Activated effector memory CD4-positive, alpha-beta T cell treated with Interleukin-2 at 50 U/mL for 16 hours (primary cell): ENCODE measurements at places on chromosomes 4 and X.
A peak's percentile ranks its signal among the peaks of the same experiment; 100 is the strongest.

- no peak for DNase-seq
These were observed 6.9 kb downstream of the MSN start for GRCh38 chrX:65674204-65674893.

DNA sequence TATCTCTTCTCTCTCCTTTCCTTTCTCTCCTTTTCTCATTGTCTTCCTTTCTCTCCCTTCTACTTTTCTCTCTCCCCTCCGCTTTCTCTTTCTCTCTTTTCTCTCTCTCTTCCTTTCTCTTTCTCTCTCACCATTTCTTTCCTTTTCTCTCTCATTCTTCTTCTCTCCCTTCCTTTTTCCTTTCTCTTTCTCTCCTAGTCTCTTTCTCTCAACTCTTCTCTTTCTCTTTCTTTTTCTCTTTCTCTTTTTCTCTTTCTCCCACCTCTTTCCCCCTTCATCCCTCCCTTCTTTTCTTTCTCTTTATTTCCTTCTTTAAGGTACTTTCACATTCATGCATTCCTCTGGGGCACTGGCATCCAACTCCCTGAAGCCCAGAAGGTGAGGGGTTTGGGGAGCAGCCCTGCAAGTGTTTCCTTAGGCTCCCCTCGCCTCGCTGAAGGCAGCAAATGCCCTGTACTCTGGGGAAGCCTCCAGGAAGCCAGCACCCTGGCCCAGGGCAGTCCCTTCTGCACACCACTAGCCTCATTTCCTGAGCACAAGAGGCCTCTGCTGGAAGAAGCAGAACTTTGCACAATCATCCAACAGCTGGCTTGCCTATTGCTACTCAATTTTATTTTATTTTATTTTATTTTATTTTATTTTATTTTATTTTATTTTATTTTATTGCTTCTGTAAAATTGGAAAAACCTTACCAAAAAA, 124.2 kb downstream of the NFKB1 start:
- DNase-seq, result peak; percentile 53

- DNase-seq, result no peak
These were observed 343.5 kb downstream of the IDS start for GRCh38 chrX:149161435-149162088.

GRCh38 chr4:147778942-147779341, 47.1 kb downstream of the ARHGAP10 start:
- no peak for DNase-seq

- no peak for DNase-seq
These were observed 159.6 kb downstream of the TET2 start for GRCh38 chr4:105306158-105306781.

GRCh38 chr4:179165000-179165738, 1722.9 kb upstream of the AGA start:
- DNase-seq, result no peak

- no peak for DNase-seq
These were observed 19.1 kb upstream of the ANTXR2 start for GRCh38 chr4:80092088-80092487.

- no peak for DNase-seq
These were observed 105.1 kb upstream of the NAP1L5 start for GRCh38 chr4:88802585-88803286.

DNA sequence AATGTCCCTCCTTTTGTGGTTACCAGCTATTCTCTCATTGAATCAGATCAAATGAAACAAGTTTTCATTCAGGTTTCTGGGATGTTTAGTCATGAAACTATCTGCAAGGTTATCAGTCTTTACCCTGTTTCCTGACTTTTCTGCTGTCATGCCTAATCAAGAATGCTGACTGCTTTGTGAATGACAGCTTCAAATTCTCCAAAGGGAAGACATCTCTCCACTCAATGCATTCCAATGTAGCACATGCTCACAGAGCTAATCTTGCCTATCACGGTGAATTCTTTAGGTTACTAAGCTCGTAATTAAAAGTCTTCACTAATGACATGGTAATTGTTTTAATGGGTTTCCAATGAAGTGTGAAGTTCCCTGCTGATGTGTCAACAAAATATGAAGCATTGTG, 1068.5 kb downstream of the PCDH7 start:
- DNase-seq, result no peak

GRCh38 chrX:121227888-121228287, 180.5 kb downstream of the GLUD2 start:
- no peak for DNase-seq

DNA sequence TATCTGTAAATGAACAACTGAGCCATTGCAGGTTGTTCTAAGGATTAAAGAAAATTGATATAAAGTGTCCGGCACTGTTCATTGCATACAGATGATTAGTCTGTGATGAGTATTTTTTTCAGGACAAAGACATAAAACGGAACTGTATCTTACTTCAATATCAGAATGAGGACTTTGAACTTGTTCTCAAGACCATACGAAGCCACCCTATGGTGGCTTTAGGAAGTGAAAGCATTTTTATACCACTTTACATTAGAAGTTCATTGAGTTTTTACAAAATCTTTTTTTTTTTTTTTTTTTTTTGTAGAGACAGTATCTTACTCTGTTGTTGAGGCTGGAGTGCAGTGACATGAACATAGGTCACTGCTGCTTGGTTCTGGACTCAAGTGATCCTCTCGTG, 45.2 kb upstream of the TRIM2 start:
- no peak for DNase-seq

GRCh38 chr4:74971862-74972261, 38.9 kb downstream of the PARM1 start:
- DNase-seq, result no peak

- peak; percentile 10 for DNase-seq
These were observed 34.7 kb downstream of the SLC25A5 start for GRCh38 chrX:119502727-119503483.

GRCh38 chr4:98248934-98249333, 12.2 kb upstream of the RAP1GDS1 start:
- no peak for DNase-seq

DNA sequence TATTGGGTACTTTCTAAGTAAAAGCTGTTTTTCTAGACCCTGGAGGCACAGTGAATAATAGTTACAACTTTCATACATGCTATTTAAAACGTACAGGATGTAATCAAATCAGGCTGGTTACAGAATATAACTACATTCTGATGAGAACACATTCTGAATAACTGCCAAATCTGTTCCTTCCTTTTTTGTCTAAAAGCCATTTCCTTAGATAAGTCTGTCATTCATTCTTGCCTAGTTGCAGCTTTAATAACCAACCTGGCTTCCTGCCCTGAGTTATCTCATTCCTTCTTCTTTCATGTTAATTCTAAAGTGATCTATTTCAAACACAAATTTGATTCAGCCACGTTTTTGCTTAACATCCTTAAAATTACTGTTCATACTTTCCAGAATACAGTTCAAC, 189.7 kb upstream of the ITM2A start:
- DNase-seq, result no peak

DNA sequence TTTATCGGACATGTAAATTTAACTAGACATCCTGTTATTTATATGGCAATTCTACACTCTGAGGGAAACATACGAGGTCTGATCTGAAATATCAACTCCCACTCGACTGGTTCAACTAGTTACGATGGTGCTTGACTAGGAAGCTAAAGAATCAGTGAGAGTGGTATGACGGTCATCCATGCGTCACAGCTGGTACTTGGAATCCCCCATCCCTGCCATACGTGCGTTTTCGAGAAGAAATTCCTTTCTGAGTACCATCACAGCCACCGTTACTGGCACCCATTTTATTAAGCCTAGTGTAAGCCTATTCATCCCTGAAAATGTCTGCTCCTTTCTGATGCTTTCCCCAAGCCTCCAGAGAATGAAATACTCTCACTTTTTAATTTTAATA, 695 bp upstream of the PIGA start:
- DNase-seq, result peak; percentile 1

DNA sequence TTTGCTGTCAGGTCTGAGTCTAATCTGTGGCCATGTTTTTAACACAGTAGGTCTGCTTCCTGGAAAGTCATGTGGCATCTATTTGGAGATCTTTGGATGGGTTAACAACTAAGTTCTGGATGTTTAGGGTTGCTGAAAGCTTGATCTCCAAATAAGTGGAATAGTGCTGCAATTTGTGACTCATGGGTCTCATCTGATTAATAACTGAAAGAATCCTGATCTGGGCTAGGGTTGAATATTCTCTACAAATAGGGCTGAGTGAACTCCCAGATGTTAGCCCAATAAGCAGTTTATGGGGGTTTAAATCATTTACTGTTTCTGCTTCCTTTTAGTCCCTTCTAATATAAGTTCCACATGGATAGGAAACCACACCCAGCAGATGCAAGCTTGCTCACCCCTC, 23.1 kb downstream of the CT47C1 start:
- DNase-seq, result no peak

DNA sequence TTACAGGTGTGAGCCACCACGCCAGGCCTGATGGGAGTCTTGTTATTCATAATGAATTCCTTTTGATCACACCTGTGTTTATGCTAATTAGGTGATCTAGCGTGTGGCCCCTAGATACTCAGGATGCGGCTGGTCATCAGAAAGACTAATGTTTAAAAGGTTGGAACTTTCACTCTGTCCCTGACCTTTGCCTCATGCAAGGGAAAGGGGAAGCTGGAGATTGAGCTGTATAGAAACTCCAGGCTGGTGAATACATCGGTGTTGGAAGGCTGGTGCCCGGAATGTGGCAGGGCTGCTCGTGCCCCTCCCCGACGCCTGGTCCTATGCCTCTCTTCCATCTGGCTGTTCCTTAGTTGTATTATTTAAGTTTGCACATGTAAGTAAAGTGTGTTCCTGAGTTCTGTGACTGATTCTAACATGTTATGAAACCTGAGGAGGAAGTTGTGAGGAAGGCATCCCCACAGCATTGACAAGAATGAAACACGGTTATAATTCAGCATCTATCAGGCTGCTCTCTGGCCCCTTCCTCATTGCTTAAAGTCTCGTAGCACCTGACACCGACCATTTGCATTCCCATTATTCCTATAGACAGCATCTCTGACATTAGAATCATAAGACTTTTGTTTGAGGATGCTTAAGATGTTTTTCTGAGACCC, 28.9 kb downstream of the CASP3 start:
- DNase-seq, result no peak

DNA sequence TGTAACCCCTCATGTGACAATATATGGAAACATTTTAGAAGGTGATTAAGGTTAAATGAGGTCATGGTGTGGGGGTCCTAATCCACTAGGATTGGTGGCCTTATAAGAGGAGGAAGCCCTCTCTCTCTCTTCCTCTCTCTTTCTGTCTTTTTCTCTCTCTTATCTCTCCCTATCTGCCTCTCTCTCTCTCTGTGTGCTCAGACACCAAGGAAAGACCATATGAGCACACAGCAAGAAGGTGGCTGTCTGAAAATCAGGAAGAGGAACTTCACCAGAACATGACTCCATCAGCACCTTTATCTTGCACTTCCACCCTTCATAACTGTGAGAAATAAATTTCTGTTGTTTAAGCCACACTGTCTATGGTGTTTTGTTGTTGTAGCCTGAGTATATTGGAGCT, 1472.2 kb downstream of the PCDH7 start:
- no peak for DNase-seq

DNA sequence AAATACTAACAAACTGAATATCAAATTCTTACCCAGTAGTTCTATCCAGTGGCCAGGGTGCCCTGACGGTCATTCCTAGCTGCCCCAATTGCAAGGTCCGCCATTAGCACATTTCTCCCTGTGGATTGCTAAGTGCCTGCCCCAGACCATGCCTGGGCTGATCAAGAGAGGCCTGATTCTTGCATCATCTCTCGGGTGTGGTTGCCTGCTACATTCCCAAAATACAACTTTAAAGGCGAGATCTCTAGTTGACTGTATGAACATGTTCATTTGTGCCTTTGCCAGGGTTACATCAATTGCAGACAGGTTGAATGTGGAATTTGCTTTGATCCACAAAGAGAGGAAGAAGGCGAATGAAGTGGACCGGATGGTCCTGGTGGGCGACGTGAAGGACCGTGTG, 28.0 kb downstream of the PRPS2 start:
- DNase-seq, result no peak

- no peak for DNase-seq
These were observed 115.1 kb downstream of the PPP3CA start for GRCh38 chr4:101232074-101232776.

GRCh38 chr4:177163532-177163931, 146.1 kb upstream of the NEIL3 start:
- no peak for DNase-seq

DNA sequence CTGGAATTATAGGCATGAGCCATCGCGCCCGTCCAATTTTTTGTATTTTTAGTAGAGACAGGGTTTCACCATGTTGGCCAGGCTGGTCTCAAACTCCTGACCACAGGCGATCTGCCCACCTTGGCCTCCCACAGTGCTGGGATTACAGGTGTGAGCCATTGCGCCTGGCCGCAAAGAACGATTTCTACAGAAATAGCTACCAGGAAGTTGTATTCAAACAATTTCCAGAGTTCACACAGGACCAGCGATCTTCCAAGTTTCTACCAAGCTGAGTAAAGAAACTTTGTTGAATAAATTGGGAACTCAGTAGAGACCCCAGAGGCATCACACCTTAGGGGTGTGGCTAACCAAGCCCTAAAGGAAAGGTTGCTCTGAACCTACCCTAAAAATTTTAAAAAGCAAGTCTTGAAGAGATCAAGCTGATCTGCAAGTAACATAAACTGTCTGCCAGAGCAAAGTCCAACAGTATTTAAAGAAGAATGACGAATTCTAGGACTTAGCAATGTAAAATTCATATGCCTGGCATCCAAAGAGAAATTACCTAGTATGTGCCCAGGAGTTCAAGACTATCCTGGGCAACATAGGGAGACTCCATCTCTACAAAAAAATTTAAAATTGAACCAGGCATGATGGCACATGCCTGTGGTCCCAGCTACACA, 48.4 kb upstream of the USP9X start:
- DNase-seq, result no peak

DNA sequence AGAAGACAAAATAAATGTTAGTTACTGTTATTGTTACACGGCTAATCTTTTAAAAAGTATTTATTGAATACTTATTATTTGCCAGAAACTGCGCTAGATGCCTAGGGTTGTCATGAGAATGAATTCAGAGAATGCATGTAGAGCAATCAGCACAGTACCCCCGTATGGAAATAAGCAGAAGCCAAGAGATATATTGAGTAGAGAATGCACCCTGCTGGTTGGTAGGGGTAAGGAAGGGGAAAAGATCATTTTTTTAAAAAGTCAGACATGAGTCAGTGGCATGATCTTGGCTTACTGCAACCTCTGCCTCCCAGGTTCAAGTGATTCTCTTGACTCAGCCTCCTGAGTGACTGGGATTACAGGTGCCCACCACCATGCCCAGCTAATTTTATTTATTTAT, 13.1 kb upstream of the DRP2 start:
- no peak for DNase-seq

DNA sequence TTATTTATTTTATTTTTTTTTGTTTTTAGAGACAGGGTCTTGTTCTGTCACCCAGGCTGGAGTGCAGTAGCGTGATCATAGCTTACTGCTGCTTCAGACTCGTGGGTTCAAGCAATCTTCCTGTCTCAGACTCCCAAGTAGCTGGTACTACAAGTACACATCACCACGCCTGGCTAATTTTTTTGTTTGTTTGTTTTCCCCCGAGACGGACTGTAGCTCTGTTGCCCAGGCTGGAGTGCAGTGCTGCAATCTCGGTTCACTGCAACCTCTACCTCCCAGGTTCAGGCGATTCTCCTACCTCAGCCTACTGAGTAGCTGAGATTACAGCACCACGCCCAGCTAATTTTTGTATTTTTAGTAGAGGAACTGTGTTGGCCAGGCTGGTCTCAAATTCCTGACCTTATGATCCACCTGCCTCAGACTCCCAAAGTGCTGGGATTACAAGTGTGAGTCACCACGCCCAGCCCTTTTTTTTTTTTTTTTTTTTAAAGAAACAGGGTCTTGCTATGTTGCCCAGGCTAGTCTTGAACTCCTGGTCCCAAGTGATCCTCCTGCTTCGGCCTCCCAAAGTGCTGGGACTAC, 32.2 kb downstream of the COPS4 start:
- no peak for DNase-seq
